ENCODE measurements at places on chromosomes 7 and 10.
A peak's percentile ranks its signal among the peaks of the same experiment; 100 is the strongest.

GRCh38 chr7:128752251-128752650 lies 13.1 kb downstream of the CALU start:
- no peak for DNase-seq

DNA sequence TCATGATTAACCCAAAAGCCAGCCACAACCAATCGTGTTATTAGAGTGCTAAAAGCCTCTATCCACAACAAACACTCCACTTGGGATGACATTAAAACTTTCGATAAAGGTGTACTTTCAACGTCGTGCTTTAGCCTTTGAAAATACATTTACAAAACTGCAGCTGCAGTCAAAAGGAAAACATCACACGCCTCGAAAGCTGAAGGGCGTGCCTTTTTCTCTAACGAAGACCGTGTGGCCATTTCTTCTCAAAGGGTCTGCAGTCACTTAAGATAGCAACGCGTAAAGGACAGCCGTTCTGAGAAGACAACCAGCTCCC lies 1.1 kb downstream of the ARHGAP12 start:
- DNase-seq: no peak

- DNase-seq: no peak
These were observed 177.4 kb downstream of the SFMBT2 start for GRCh38 chr10:7233259-7233991.

- DNase-seq: no peak
These were observed 217.4 kb upstream of the PPP2R2D start for GRCh38 chr10:131683281-131683861.

DNA sequence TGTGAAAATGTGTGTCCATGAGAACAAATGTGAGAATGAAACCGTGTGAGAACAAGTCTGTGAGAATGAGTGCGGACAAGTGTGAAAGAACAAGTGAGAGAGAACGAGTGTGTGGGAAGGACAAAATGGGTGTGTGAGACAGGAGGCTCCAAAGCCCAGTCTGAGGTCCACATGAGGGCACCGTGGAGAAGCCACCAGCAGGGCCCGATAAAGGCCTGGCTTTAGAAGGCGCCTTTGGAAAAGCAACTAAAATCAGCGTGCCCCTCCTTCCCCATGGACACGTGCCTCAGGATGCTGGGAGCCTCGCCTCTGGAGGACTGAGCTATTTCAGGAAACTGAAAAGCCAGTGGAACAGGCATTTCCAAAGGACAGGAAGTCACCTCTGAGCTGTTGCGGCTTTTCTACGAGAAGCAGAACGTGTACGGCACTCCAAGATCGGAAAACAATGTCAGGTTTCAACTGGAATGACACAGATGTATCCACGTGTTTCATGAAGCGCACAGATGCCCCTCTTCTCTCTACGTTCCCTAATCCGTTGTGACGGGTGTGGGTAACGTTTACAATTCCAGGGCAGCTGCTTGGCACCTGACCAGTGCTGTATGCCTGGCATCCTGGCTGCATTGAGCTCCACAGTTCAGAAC lies 46.4 kb downstream of the ESYT2 start:
- peak; percentile 50 for DNase-seq
